AG09309 (cell line): ENCODE measurements at places on chromosomes 4 and X.

DNA sequence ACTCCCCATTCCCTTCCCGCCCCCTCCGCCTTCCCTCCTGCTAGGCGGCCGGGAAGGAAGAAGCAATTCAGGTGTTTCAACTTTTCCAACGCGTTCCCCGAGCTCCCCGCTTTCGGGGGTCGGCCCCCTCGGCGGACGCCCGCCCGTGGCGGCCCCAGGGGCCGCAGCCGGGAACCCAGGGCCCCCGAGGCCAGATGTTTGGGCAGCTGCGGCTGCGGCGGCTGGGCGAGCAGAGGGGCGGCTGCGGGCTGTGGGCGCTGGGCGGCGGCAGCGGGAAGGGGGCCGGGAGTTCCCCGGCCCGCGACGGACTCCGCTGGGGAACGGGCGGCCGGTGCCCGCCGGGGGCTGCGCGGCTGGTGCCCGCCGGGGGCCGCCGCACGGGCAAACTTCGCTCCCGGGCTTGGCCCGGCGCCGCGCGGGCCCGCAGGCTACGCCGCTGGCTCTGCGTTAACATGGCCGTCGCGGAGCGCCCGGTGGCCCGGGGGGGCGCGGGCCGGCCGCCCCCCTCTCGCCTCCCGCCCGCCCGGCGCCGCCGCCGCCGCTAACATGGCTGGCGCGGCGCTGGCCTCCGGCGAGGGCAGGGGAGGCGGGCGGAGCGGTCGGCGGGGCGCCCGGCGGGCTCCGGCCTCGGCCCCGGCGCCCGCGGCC lies 510 bp downstream of the HMGB3 start:
- no peak for DNase-seq

GRCh38 chr4:5378002-5378401 lies 326.7 kb downstream of the STK32B start:
- no peak for DNase-seq

DNA sequence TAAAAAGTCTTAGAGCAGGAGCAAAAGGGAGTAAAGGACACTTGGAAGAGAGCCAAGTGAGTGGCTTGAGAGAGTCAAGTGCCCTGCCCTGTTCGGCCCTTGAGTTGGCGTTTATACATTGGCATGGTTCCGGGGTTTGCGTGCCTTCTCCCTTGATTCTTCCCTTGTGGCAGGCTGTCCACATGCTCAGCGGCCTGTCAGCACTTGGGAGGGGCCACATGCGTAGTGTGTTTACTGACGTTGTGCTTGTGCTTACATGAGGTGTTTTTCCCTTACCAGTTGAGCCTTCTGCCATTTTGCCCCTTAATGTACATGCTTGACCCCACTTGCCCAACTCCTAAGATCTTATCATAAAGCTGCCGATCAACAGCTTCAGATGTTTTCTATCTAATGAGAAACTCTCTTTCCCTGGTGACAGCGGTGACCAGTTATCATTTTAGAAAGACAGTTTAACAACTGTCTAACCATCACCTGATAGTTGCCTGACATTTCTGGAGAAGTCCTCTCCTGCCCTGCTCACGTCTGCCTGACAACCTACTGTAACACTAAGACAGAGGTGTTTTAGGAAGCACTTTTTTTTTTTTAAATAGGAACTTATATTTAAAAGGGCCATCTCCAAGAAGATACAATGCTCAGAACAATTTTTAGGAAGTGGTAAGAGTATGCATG lies 49.5 kb upstream of the GC start:
- no peak for DNase-seq

DNA sequence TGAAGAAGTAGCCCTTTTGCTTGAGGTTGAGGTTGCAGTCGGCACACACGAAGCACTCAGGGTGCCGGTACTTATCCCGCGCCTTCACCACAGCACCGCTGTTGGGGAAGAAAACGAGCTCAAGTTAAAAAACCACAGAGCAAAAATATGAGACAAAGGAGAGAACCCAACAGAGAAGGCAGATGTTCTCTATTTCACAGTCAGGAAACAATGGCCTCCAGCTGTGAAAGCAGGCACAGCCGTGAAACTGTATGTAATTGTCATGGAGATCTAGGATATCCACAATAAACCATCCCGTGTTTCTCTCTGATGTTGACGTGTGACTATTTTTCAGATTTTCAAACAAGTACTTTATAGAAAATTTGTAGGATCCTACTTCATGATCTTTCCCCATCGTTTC lies 30.9 kb upstream of the CCDC110 start:
- DNase-seq, result no peak

GRCh38 chr4:163764569-163764968 lies 270.1 kb downstream of the TMA16 start:
- DNase-seq, result no peak
